ENCODE measurements at places on chromosomes 2 and 18.

DNA sequence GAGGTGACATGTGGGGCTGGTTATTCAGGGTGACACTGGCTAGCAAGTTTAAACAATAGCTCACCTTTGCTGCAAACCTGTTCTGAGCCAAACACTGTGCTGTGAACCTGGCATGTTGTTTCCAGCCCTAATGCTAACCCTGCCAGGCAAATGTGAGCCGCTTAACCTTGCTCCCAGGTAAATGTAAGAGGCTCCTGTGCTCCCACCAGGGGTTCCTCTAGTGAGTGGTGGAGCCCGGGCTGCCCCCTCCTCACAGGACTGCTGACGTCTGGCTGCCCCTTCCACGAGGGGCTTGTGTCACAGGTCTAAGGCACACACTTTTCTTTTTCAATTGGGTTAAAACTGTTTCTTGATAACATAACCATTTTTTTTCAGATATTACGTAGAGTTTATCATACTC lies 223.7 kb downstream of the DCDC2C start:
- DNase-seq, result no peak

DNA sequence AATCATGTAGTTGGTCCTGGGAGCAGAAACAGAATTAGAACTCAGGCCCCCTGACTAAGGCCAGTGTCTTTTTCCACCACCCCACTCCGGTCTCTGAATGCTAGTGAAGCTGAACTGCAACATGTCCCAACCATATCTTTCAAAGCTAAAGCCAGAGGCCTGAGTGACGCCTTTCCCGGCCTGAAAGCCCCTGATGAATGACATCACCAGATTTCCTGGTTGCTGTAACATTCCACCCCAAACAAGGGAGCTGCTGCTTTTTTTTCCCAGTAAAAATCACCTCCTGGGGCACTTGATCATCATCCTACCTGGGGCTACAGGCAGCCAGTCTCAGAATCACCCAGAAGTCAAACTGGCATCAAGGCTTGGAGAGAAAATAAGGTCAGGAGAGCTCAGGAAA lies 162.7 kb downstream of the ARL4C start:
- no peak for DNase-seq

GRCh38 chr2:142834021-142834420 lies 43.4 kb upstream of the KYNU start:
- DNase-seq, result no peak

DNA sequence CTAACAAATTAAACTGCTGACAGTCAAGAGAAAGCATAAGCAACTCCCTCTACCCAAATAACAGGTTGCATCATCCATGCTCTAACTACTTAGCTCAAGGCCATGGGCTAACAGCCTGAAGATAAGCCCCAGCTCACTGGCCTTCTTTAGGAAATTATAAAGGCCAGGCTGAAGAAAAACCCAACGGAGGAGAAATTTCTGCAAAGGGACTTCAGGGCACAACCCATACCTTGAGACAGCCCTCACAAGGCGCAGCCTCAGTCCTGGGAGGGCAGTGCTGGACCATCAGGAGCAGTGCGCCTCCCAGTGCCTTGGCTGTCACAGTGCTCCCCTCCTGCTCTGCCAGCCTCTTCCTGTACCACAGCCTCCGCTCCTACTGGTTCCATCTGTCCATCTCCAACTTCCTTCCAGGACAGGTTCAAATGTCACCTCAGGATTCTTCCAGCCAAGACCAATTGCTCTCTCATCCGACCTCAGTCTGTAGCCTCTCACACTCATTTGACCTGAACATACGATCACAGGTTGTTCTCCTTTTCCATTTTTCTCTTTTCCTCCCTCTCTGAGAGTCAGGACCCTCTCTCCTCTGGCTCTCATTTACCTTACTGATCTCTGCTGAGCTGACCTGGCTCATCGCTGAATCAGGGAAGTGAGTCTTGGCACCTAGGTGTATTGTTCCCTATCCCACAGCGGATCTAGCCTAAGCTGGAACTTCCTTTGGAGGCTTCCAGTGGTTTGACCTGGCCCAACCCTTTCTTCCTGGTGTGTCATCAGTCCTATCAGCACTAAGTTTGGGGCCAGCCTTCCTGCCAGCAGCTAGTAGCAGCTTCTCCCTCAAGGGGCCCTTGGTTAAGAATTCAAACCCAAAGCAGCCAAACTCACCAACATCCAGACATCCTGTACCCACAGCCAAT lies 1.9 kb downstream of the MCFD2 start:
- no peak for DNase-seq

- DNase-seq, result no peak
Measured at GRCh38 chr2:14355102-14355501, 277.4 kb upstream of the LRATD1 start.

GRCh38 chr18:12333506-12334290 lies 25.7 kb downstream of the TUBB6 start:
- no peak for DNase-seq

GRCh38 chr2:100286318-100286717 lies 36.0 kb downstream of the LONRF2 start:
- no peak for DNase-seq

GRCh38 chr18:9866627-9867026 lies 19.1 kb upstream of the TXNDC2 start:
- DNase-seq, result no peak

GRCh38 chr2:66362701-66363100 lies 72.2 kb upstream of the MEIS1 start:
- DNase-seq, result no peak

GRCh38 chr18:37246779-37247340 lies 318.7 kb downstream of the CELF4 start:
- DNase-seq, result no peak

GRCh38 chr2:238816291-238816690 lies 31.6 kb upstream of the TWIST2 start:
- no peak for DNase-seq

GRCh38 chr2:96737831-96738230 lies 2.0 kb downstream of the LMAN2L start:
- DNase-seq, result peak; percentile 67

DNA sequence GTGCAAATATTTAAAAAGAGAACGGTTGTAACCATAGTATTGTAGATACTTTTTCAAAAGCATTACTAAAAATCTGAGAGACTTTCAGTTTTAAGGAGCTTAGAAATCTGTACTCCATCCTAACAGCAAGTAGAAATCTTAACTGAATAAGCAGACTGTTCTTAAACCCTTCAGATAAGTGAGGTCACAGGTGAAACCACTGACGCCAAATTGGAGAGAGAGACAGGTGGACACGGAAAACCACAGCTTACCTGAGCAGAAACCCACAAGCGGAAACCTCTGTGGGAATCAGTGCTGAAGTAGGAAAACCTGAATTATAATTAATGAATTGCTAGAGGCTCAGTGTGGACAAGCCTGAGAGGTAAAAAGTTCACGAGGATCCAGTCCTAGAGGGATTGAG lies 959.4 kb upstream of the CELF4 start:
- DNase-seq, result no peak

DNA sequence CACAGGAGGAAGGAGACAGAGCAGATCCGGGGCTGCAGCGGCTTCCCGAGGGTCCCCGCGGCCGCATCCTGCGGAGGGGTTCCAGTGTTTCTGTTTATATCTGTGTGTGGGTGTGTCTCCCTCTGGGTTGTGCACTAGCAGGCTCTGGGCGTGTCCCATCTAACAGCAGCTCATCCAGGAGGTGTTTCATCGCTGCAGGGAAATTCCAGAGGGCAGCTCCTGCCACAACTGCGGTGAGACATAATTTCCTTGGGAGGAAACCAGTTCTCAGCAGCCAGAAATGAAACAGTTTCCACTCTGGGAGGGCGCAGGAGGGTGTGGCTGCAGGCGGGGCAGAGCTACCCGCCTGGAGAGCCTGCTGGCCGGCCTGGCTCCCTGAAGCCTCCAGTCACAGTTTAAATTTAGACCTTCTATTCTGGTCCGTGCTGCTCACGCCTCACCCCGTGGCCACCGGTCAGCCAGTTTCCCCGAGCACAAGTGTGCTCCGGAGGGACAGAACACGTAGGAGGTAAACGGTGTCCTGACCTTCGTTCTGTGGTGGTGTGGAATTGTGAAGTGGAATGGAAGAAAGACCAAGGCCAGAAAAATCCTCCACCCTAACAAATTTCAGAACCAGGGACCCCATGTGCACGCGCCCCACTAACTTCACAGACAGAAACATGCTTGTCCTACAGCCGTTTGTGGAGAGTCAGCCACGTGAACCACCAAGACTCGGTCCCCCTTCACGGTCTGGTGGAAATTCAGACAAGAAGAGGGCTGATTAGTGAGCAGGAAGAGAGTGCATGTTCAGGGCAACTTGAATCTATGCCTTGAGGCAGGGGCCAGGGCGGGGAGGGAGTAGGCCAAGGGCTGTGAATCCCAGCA lies 50.2 kb downstream of the TEX44 start:
- DNase-seq, result peak; percentile 25

- DNase-seq, result no peak
Measured at GRCh38 chr2:11410101-11410500, 55.9 kb downstream of the E2F6 start.

GRCh38 chr2:166831930-166832329 lies 56.4 kb upstream of the XIRP2 start:
- DNase-seq, result no peak

DNA sequence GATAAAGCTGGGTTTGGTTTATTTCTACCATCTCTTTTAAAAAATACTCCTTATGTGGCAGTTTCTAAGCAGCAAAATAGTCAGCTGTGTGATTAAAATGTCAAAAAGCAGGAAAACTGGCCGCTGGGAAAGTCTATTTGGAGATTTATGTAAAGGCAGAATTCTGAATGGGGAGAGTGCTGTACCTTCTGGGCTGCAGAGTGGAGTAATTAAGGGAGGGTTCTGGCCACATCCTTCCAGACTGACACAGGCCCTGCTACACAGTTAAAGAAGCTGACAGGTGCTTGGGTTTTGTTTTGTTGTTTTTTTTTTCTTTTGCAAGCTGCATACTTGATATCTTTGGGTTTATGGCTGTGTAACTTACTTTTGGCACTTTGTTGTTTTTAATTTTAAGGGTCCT lies 157.2 kb downstream of the WDSUB1 start:
- DNase-seq, result no peak

GRCh38 chr2:199975273-199975895 lies 20.0 kb downstream of the MAIP1 start:
- no peak for DNase-seq

GRCh38 chr2:172753610-172754009 lies 18.0 kb downstream of the RAPGEF4 start:
- no peak for DNase-seq

- DNase-seq, result no peak
Measured at GRCh38 chr2:196322973-196323810, 151.8 kb upstream of the STK17B start.

DNA sequence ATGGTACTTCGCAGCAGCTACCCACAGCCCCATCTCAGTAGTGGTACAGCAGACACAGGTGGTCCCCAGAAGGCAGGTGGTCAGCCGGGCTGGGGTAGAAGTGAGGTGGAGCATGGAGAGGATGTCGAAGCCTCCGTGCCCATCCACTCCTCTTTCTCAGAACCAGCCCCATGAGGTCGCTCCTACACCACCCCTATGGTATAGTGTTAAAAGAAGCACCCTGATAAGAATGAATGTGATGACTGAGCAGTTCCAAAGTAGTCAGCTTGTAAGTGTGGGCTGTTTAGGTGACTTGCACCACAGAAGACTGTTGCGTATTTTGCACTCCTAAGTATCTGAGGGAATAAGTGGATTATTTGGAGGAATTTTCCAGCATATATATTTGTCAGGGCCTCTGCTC lies 111.3 kb downstream of the WDSUB1 start:
- no peak for DNase-seq

Data from central memory CD4-positive, alpha-beta T cell (primary cell).